Effector memory CD8-positive, alpha-beta T cell (primary cell): ENCODE measurements at places on chromosomes 2 and 18.
A peak's percentile ranks its signal among the peaks of the same experiment; 100 is the strongest.

DNA sequence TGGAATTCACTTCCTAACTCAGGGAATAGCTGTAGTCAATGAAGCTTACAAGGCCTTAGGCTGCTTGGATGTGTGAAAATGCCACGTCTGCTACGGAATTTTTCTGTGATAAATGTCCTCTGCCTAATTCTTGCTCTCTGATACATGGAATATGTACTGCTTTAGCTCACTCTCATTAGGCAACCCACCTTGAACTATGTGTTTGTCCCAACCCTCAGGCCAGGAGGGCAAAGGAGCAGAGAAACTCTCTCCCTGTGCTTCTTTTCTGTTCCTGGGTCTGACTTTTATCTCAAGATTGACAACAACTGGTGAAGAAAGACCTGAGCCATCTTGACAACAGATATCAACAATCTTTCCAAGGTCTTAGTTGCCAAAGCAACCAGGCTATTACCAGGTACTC, 143.9 kb downstream of the GCA start:
- no peak for DNase-seq

GRCh38 chr2:10919410-10919770, 7.7 kb downstream of the KCNF1 start:
- DNase-seq, result no peak

GRCh38 chr18:10157706-10158105, 243.9 kb downstream of the VAPA start:
- DNase-seq, result no peak

DNA sequence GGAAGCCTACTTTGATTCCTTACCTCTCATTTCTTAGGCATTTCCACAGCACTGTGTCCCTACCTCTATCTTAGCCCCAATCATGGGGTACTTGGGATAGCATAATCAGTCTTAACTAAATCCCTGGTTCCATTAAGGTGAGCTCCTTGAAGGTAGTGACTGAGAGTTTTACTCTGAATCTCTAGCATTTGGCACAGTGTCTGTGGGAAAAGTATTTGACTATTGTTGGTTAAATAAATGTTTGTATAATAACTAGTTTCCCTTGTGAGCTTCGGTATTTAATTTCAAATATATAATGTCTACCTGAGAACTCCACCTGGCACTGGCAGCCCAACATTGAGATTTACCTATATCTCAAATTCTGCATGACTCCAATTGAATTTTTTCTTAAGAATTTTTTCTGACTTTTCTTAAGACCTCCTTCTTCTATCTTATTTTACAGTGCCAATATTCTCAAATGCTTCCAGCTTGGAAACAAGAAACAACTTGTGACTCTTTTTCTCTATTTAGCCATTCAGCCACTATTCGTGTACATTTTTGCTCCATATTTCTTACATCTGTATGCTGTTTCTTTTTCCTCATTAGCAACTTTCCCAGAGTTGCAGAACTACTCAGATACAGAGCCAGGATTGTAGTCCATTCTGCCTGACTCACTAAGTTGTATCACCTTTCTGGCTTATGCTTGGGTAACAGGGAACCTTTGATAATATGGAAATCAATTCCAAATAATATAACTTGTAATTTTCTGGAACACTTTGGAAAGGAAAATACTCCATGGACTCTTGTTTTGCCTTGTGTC, 214.0 kb upstream of the NT5C1B start:
- no peak for DNase-seq

- no peak for DNase-seq
These were observed 149.2 kb upstream of the NOSTRIN start for GRCh38 chr2:168652997-168653921.

- no peak for DNase-seq
These were observed 143.5 kb downstream of the THADA start for GRCh38 chr2:43452318-43452731.

GRCh38 chr2:223058952-223059716, 7.1 kb downstream of the KCNE4 start:
- no peak for DNase-seq

GRCh38 chr2:241809383-241810306, 652 bp downstream of the NEU4 start:
- DNase-seq, result no peak

DNA sequence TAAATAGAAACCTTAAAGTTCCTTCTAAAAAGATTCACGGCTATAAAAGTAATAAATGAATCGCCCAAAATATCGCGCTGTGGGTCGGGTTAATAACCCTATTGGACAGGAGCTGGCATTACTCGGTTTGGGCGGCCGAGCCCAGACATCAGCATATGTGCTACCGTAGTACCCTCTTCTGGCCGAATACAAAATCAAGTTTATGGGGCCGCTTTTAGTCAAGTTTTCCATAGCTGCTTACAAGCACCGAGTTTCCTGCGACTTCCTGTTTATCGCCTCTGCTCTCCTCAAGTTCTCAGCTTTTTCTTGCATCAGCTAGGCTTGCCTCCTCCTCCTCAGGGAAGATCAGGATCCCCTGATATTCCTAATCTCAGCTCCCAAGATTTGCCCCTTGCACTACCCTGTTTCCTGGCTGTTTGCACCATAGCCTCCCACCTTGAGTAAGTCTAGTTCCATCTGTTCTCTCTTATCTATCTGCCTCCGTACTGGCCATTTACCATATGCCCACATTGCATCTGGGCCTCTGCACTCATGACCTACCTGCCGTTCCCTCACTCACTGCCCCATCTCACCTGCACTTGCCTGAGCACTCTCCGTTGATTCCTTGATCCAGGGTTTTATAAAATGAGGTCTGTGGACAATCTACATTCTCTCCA, 56.1 kb downstream of the SLC35F5 start:
- peak; percentile 36 for DNase-seq

- peak; percentile 58 for DNase-seq
These were observed 146.1 kb downstream of the HAUS1 start for GRCh38 chr18:46250084-46250811.

GRCh38 chr2:218985021-218985324, at the start of gene FEV:
Gene FEV, minus strand, starts transcription at chr2:218985184. Its CDS starts 109 bp downstream, at chr2:218985075.
- no peak for DNase-seq

- DNase-seq, result no peak
These were observed 69.6 kb upstream of the EMILIN2 start for GRCh38 chr18:2777241-2777640.

DNA sequence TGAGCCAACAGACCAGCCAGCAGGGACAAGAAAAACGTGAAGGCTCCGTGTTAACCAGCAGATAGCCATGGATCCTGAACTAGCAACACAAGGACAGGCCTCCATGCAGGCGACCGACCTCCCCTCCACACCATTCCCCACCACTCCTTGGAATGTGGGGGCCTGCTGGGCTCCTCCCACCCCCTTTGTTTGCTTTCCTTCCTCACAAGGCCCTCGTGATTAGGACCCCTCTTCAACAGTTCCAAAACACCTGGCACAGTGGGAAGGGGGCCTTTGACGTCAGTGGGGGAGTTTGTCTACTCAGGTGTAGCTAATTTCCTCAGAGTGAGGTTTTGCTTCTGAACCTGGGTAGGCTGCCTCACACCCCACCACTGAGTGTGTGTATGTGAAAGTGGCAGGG, 37.8 kb downstream of the SLC14A2 start:
- DNase-seq, result no peak

- no peak for DNase-seq
These were observed 420.2 kb upstream of the CHST9 start for GRCh38 chr18:27605107-27605834.

- no peak for DNase-seq
These were observed 141.1 kb downstream of the EN1 start for GRCh38 chr2:118706371-118706770.

DNA sequence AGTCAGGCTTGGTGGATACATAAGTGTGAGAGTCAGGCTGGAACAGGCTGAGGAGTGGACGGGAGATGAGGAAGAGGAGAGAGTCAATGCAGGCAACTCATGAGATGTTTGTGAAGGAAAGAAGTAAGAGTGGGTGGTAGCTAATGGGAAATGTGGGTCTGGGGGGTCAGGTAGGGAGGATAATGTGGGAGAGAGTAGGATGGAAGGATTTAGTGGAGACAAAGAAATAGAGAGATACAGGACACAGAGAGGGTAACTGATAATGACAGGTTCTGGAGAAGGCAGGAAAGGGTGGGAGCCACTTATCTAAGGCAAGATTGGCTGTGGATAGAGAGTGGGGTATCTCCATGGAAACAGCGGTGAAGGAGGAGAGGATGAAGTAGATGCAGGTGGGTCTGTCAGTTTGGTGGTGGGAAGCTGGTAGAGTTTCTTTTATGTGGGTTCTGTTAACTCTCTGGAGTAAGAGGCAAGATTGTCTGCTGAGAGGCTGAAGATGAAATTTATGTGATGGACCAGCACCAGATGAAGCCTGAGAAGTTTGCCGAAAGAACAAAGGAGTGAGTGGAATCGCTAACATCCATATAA, 190.6 kb upstream of the SPRED2 start:
- DNase-seq, result no peak

GRCh38 chr2:60699617-60700016, 56.5 kb upstream of the PAPOLG start:
- DNase-seq, result no peak

DNA sequence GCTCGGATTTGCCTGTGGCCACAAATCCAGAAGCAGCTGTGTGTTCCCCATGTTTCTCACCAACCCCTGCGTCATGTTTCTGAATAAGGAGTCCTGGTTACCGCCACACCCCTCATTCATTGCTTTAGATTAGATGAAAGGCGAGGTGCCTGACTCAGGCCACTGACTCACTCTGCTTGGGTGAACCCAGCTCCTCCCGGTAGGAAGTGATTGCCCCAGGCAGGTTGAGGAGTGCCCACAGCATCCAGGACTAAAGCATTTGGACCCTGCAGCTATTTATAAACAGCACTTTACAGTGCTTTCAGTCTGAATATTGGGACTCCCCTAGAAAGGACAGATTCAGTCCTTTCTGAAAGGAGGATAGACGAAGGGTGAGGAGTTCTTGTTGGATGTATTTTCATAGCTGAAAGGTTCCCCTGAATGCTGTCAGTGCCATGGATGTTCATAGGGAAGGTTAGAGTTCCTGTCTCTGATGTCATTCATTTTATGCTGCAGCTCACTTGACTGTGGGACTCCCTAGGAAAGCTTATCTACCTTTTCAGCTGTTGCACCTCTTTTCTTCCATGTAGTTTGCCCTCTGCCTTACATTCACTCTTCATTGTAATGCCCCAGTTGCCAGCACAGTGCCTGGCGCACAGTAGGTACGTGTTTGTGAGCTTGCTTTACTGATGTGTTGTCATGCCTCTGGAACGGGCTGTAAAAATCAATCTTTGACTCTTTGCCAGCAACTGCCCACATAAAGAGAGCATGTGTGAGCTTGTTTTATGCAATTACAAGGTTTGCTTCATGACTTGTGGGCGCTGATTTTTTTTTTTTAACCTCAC, 14.9 kb downstream of the ITGA6 start:
- DNase-seq, result no peak

GRCh38 chr2:196963043-196963442, 36.5 kb upstream of the PGAP1 start:
- no peak for DNase-seq

GRCh38 chr2:939936-940601, 10.6 kb upstream of the SNTG2 start:
- DNase-seq, result no peak

DNA sequence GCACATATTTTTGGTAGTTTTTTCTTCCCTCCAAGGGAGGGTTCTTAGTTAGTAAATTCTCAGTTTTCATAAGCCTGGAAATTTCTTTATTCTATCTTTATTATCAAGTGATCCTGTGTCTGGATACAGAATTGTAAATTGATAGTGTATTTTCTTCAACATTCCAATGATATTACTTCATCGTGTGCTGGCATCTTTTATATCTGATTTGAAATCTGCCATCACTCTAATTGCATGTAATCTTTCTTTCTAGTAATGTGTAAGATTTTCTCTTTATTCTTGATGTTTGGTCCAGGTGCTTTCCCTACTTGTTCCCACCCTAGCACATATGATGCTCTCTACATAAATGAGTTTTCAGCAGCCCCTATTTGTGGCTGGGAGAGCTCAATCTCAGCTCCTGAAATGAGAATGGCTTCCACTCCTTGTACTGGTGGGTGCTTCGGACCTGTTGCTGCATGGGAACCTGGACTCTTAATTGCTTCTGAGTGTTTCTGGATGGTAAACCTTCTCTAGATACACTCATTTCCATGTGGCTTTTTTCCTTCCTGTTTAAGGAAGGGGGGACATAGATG, 102.7 kb downstream of the SMIM21 start:
- no peak for DNase-seq

DNA sequence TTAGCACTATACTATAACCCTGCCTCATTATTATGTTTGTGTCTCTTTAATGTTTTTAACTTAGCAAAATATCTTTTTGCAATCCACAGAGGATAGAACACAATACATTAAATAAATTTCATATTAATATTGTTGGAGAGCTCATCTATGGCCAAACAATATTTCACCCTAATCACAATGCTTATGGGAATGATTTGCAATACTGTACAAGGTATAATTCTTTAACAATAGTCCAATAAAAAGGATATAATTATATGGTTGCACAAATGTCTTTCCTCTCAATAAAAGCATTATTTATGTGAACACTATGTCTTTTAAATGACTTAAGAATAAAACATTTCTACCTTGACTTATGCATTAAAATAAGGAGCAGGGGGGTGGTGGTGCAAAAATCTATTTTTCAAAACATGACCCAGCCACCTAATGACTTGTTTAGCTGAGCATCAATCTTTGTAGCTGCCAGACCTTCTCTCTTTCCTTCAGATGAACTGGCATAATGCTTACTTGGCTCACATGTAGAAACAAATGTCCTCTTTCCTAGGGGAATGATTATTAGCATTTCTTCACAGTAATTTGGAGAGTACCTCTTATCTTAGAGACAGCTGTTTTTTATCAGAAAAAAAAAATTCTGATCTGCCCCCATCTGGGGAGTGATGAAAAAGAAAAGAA, 1933.6 kb upstream of the LRRTM1 start:
- no peak for DNase-seq

DNA sequence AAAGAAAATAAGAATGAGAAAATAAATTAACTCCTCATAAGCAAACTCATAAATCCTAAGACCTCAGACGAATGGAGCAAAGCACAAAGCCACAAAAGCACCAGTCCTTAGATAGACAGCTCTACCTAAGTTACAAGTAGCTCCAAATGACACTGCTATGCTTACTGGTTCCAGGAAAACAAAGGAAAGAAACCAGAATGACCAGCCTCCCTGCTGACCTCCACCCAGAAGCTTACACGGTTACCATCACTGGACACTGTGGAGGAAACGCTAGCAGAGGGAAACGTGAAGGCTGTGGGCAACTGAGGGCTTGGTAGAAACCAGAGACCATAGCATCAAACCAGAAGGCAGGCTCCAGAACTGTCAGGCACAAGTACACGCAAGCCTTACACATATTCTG, 67.8 kb downstream of the STK39 start:
- DNase-seq, result no peak

DNA sequence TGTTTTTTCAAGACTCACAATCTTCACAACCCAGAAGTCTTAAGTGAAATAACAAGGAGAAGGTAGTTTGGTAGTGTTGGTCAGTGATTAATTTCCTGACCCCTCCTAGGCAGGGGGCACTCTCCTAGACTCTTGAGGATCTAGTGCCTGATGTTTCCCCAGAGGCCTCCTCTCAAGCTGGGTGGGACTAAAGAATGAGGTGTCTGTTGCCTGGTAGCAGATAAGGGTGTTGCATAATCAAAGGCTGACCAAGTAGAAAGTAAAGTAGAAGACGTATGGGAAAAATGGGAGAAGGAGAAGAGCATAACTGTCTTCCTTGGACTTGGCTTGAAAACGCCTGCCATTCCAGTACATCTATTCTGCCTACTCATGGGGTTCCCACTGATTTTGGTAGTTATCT, 37.8 kb downstream of the VIT start:
- no peak for DNase-seq
